Suppressor macrophage (primary cell): ENCODE measurements at places on chromosomes 3 and 15.
A peak's percentile ranks its signal among the peaks of the same experiment; 100 is the strongest.

DNA sequence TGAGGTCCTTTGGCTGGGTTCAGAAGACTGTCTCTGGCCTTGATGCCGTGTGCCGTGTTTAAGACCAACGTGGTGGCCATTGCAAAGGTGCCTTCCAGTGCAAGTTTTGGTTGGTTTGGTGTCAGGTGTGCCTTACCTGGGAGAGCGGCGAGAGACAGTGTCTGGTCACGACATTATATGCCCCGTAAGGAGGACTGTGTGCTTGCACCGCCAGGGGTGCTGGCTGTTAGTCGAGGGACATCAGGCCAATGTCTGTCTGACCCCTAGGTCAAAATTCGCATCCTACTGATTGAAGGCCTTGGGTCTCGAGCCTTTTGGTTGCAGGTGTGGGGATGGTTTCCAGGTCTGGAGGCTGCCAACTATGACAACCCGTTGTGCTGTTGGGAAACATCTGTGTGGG lies 111.9 kb downstream of the SNRPN start:
- DNase-seq = no peak

DNA sequence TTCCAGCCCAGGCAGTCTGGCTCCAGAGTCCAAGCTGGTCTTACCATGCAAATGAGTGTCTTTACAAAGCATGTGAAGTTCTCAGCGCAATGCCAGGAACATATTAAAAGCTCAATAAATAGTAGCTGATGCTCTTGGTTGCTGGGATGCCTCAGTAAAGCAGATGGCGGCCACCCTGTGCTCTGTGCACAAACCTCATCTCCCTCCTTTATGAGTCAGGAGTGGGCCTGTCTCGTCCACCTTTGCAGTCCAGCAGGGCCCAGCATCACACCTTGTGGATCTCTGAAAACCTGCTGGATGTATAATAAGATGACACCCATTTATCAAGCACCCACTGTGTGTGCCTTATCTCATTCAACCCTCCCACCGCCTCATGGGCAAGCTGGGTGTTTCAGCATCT lies 42.7 kb downstream of the FAM174B start:
- DNase-seq = no peak

DNA sequence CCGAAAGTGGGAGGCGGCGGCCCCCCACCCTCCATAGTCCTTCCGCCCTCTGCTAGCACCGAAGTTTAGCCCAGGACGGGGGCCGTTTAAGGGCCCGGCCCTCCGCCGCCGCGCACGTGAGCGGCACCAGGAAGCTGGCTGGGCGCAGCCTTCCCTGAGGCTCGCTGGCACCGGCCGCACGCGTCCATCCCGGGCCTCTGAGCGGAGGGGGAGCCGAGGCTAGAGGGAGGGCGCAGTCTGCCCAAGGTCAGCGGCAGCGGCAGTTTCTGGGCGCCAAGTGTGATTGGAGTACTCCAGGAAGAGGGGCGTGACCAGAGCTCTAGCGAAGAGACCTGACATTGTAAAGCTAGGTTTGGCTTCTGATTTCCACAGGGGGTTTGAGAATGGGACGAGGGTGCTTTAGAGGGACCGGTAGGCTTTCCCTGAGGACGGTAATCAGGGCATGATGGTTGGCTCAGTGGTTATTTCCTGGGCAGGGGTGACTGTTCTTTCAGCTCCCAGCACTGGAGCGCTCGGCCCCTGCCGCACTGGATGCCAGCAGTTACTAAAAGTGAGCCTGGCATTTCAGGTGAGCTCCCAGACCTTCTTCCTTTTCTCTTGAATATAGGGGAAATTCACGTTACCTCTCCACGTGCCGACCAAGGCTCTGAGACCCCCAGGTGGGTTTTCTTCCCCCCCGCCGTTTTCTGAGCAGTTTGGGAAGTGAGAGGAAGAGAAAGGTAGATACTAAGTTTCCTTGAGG lies 853 bp downstream of the TEX264 start:
- peak; percentile 78 for DNase-seq

GRCh38 chr15:79311901-79312553 lies 1.1 kb downstream of the TMED3 start:
- DNase-seq = peak; percentile 28

- no peak for DNase-seq
Observed at GRCh38 chr3:174097686-174098085, 700.1 kb downstream of the NLGN1 start.

DNA sequence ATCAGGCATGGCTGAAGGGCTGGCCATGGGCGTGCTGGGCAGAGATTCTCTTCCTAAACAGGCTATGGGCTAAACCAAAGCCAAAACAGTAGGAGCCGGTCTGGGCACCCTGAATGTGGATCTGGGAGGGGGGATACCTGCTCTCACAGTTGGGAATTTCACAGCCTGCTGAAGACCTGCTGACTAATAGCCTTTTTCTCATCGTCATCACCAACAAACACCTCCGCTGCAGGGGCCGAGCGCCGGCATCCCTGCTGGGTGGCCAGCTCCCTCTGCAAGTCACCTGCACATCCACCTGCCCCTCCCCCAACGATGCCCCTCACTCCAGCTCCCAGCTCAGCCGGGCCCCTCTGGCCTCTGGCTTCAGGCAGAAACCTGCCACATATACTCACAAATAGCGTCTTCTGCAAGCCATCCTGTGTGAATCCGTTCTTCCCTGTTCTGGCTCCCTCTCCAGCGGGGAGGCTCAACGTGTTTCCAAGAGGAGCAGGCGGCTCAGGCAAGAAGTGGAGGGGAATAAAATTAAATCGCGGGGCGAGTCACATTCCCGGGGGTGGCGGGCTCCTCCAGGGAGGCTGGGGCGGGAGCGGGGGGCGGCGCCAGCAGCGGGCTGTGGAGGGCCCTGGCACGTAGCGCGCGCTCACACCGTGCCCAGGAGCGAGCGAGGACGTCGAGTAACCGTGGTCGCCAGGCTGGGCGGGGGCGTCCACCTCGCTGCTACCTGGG lies 466 bp downstream of the IQSEC1 start:
- no peak for DNase-seq
